ENCODE measurements at places on chromosomes 3 and 15.

- DNase-seq: no peak
These were observed 44.3 kb downstream of the SLCO3A1 start for GRCh38 chr15:91897585-91898372.

- no peak for DNase-seq
These were observed 272.5 kb upstream of the TGFBR2 start for GRCh38 chr3:30333903-30334302.

DNA sequence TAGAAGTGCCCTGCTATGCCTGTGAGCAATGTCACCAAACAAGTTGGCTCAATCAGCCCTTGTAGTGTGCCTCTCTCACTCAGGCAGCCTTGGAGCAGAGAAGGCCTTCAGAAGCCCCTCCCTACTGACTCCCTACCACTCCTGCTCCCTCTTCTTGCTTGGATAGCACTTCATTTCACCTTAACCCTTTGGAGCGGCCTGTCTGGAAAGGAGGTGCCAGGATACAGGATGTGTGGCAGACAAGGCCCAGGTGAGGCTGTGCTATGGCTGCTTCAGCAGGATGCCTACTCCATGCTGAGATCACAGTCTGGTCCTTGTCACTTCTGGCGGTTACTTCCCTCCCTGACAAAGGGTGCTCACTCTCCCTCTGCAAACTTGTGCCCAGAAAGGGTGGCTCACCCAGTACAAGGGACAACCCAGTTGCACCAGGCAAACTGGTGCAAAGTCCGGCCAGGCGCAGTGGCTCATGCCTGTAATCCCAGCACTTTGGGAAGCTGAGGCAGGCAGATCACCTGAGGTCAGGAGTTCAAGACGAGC, 1.1 kb downstream of the MON1A start:
- no peak for DNase-seq

DNA sequence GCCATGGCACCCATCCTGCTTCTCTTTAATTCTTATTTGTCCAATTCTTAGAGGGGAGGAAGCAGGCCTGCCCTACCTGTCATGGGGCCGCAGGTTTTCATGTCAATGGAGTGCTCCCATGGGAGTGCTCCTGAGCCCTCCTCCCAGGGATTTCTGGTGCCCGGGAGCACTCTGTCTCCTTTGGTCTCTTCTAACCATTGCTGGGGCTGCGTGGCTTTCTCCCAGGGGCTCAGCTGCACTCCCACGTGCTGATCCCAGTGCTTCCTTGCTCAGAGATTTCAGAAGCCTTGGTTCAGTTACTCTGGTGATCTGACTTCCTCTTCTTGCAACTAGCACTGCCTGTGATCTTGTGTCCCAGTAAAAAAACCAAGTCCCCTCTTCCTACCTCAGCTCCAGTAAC, 68.0 kb upstream of the ARL8B start:
- DNase-seq: no peak

GRCh38 chr15:37100966-37101215, 542 bp upstream of the MEIS2 start:
- no peak for DNase-seq

DNA sequence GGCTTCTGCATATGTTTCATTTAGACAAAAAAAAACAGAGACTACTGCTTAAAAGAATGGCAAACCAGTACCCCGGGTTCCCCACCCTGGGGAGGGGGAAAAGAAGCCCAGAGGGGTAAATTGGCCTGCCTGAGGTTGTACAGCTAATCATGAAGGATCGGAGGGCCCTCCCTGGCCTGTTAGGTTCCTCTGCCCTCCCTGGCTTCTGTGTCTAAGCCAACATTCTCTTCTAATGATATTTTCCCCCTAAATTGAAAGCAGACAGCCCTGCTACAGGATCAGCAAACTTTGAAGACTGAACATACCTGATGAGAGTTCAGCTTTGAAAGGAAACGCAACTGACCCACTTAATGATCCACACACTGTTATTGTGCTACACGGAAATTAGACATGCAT, 2.5 kb downstream of the ARHGAP31 start:
- no peak for DNase-seq

GRCh38 chr15:96625256-96625655, 294.8 kb downstream of the NR2F2 start:
- DNase-seq: no peak

DNA sequence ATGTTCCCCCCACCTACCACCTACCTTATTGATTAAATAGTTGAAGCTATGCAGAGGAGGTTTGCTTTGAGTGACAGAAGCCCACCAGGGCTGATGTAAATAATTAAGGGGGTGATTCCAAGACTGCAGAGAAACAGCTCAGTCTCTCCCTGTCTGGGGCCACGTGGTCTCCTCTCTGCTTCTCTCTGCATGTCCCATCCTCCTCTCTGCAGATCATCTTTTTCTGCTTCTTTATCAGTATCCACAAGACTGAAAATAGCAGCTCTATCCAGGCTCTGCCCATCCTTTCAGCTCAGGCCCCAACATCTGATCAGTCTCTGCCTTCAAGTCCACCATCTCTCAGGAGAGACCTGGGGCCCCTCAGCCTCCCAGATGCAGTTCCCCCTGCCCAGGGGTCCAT, 110.8 kb downstream of the ANP32A start:
- DNase-seq: no peak

DNA sequence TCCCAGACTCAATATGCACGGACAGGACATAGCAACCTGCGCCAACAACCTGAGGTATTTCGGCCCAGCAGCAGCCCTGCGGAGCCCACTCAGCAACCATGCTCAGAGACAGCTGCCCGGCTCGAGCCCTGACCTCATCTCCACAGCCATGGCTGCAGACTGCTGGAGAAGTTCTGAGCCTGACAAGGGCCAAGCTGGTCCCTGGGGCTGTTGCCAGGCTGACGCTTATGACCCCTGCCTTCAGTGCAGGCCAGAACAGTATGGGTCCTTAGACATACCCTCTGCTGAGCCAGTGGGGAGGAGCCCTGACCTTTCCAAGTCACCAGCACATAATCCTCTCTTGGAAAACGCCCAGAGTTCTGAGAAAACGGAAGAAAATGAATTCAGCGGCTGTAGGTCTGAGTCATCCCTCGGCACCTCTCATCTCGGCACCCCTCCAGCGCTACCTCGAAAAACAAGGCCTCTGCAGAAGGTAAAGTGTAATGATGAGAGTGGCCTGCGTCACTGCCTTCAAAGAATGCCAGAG, 25.5 kb downstream of the TMEM41A start:
- DNase-seq: no peak

DNA sequence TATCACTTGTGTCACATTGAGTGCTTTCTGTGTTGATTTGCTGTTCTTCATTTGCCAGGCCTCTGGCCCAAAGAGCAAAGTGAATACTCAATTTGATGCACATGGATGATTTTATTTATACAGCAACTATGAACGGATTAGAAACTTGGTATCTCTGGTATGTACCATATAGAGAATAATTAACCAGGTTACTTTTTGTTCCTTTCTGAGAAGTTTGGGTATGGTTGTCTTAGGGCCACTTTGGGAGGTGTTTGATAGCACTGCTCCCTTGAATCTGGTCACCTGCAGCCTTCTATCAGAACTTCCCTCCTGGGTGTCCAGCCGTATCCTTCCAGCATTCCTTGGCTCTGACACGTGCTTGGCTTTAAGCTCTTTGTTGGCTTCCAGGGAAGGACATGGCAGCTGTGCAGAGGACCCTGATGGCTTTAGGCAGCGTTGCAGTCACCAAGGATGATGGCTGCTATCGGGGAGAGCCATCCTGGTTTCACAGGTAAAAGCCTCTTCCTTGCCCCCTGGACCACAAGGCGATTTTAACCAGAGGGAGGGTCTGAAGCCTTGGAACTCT, 12.7 kb downstream of the TAGLN3 start:
- no peak for DNase-seq

- no peak for DNase-seq
These were observed 262.3 kb downstream of the SHQ1 start for GRCh38 chr3:72585966-72586365.

DNA sequence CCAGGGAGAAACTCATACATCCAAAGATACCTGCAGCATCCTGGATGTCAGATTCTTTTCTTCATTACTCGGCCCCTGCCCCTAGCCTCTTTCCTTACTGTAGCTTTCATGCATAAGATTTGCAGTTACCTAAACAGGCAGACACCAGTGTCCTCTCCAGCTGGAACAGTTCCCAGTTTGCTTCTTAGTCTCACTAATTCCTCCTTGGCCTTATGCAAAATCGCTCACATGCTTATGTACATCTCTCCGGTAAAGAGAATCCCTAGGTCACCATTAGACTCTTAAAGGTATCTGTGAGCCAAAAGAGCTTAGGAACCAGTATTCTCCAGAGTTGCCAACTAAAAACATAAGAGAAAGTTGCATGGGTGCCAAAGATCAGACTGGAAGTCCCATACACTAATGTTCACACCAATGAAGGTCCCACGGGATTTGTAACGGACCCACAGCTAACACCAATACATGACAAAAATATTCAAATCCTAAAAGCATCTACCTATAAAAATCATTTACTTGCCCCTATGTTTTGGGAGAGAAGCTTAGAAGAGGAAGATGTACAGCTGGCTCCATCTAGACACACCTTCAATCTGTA, 66.6 kb downstream of the CBLB start:
- no peak for DNase-seq

- no peak for DNase-seq
These were observed 9.1 kb downstream of the CDAN1 start for GRCh38 chr15:42727750-42728381.

GRCh38 chr15:70801109-70801508, 37.8 kb upstream of the UACA start:
- DNase-seq: no peak

DNA sequence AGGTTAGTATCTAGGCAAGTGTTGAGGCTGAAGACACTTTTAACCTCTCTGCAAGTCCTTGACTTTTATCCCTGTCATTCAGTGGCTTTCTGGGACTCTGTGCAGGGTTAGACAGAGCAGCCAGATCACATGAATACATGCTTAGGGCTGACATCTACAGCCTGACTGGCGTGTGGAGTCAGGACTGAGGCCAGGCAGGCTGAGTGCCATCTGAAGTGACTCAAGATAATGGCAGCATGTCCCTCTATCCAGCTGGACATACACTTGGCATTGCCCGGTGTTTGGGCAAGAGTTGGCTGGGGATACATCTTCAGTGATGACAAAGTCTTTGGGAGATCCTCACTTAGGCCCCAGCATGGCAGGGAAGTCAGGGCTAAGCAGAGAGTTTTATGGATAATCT, 22.4 kb downstream of the DUOX2 start:
- no peak for DNase-seq

- DNase-seq: no peak
These were observed 1.6 kb downstream of the BBX start for GRCh38 chr3:107524326-107524840.

- no peak for DNase-seq
These were observed 33.4 kb downstream of the SCN5A start for GRCh38 chr3:38616111-38616510.

DNA sequence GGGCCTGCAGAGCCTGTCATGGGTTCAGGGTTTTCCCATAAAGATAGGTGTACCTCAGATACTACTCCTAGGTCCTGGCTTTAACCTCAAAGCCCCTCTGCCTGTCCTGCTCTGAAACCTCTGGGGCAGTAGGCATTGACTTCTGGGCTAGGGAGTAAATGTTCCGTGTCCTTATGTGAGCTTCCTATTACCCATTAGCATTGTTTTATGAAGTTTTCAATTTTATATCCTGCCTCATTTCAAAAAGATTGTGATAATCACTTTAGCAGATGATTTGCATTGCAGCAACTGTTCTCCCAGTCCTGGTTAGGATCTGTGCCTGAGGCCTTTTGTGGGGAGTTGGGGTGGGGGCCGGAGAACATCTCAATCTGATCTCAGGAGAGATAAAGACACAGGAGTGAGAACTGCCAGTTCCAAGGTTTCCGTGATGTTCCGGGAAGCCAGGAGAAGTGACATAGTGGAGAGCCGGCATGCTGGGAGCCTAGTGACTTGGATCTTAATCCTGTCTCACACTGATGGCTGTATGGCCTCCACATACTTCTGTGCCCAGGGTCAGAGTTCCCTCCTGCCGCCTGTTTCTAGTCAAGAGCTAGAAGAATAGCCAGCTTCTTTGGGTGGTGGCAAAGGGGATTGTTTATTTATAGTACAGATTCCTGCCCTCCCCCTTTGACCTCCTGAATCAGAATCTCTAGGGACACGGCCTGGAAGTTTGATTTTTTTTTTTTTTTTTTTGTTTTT, 10.6 kb downstream of the TPM1 start:
- DNase-seq: no peak

DNA sequence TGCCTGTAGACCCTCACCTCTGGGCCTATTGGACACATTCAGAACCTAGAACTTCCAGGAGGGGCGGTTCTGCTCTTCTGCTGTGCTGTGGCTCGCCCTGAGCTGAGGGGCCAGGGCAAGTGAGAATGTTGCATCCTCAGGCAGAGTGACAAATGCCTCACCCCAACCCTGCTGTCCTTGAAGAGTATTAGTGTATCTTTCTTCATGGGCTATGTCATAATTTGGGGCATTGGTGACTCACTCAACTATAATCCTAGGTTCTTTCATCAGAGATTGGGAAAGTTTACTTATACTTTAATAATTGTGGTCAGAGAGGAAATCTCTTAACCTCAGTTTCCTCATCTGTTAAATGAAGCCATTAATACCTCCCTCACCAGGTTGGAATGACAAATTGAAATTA, 143.8 kb downstream of the SV2B start:
- DNase-seq: no peak

GRCh38 chr15:73125219-73125618, 73.0 kb downstream of the NEO1 start:
- DNase-seq: no peak

- no peak for DNase-seq
These were observed 264.2 kb downstream of the VPS13C start for GRCh38 chr15:61796056-61796455.

- DNase-seq: no peak
These were observed at the start of gene SST for GRCh38 chr3:187669675-187670504. Gene SST (minus strand): TSS chr3:187670394. CDS start chr3:187670291, 103 bp downstream.

DNA sequence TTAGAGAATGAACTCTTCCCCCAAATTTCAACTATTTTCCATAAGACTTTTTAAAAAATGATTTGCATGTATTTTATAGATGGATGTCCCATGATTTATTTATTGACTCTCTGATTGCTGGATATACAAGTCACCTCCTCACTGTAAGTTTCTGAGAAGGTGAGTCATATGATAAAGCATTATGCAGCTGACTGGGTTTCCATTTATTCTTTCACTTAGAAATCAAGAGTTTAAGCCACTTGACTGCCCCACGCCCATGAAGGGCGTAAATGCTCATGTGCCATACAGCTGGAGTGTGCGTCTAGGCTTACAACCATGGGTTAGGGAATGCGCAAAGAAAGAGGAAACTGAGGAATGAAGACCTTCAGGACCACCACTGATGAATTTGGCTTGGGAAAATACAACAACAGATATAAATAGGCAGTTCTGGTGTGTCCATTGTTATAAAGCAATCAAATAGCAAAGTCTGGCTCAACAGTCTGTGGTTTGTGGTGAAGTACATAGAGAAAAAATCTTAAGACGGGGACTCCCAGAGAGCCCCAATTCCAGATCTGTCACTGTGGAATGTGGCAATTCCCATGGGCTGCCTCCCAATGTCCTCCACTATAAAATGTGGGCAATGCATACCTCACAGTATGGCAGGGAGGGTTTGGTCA, 20.3 kb downstream of the SLCO2A1 start:
- no peak for DNase-seq

DNA sequence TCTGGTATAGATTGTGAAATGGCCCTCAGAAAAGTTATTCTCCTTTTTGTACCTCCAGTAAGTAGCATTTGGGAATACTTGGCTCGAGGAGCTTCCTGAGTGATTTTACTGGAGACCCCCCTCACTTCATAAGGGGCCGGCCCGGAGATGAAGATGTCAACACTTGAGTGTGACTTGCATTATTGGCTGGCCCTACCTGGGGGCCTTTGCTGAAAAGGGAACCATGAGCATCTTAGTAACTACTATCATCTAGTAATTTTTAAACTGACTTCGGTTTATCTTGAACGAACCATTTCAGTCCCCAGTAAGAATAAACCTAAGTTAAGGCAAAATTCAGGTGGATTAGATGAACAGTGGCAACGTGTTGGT, 1.3 kb downstream of the FAIM start:
- no peak for DNase-seq

All from stimulated activated CD8-positive, alpha-beta memory T cell treated with anti-CD3 and anti-CD28 coated beads, Interleukin-4, amount 100 ng/mL, for 1 hour (primary cell).